ENCODE measurements at places on chromosomes 2 and 18. TPM values are rescaled to one million over a fixed set of nuclear protein-coding genes. Genes with fewer than 3 reads are reported as not detected.

The CDH20 gene
- not detected for polyA plus RNA-seq

The RAPGEF4 gene
- polyA plus RNA-seq: not detected

The SERPINB3 gene
- not detected for polyA plus RNA-seq

The ACKR3 gene
- polyA plus RNA-seq: 4.7 TPM

The MYL1 gene
- not detected for polyA plus RNA-seq

The INPP5D gene
- polyA plus RNA-seq: 69.9 TPM

The NT5C1B gene
- polyA plus RNA-seq: 0.46 TPM

The SCN1A gene
- polyA plus RNA-seq: not detected

The LRP1B gene
- polyA plus RNA-seq: not detected

The CCDC102B gene
- polyA plus RNA-seq: 1.9 TPM

The PRLH gene
- polyA plus RNA-seq: not detected

The SAG gene
- not detected for polyA plus RNA-seq

The ANKRD29 gene
- not detected for polyA plus RNA-seq

The RANBP2 gene
- polyA plus RNA-seq: 13.5 TPM

The MYCN gene
- polyA plus RNA-seq: 0.09 TPM

The GALR1 gene
- not detected for polyA plus RNA-seq

The DSC2 gene
- polyA plus RNA-seq: not detected

The GAL3ST2 gene
- not detected for polyA plus RNA-seq

The ALLC gene
- polyA plus RNA-seq: not detected

The POTEJ gene
- not detected for polyA plus RNA-seq

The GLI2 gene
- not detected for polyA plus RNA-seq

The EVX2 gene
- polyA plus RNA-seq: not detected

The MGAT4A gene
- 143 TPM for polyA plus RNA-seq

The DNAJC10 gene
- polyA plus RNA-seq: 47.4 TPM

The ZNF804A gene
- polyA plus RNA-seq: not detected

The BUB1 gene
- polyA plus RNA-seq: 3.5 TPM

The FZD7 gene
- polyA plus RNA-seq: not detected

The FAP gene
- not detected for polyA plus RNA-seq

The SLC25A12 gene
- 14.0 TPM for polyA plus RNA-seq

The SIX3 gene
- polyA plus RNA-seq: not detected

The CRYGA gene
- polyA plus RNA-seq: not detected

The SERPINB11 gene
- not detected for polyA plus RNA-seq

The LMAN1 gene
- polyA plus RNA-seq: 36.3 TPM

The LRATD1 gene
- not detected for polyA plus RNA-seq

The RTP5 gene
- not detected for polyA plus RNA-seq

The MALT1 gene
- polyA plus RNA-seq: 39.4 TPM

The REG3G gene
- polyA plus RNA-seq: not detected

The IL1RL1 gene
- polyA plus RNA-seq: not detected

The CHST9 gene
- not detected for polyA plus RNA-seq

The TNFAIP6 gene
- not detected for polyA plus RNA-seq

The CHN1 gene
- 14.4 TPM for polyA plus RNA-seq

The FBXO48 gene
- polyA plus RNA-seq: 0.63 TPM

The HOXD13 gene
- polyA plus RNA-seq: not detected
